Renal cortical epithelial cell (primary cell): ENCODE measurements at places on chromosomes 6 and 20. TPM values are rescaled to one million over a fixed set of nuclear protein-coding genes. Genes with fewer than 3 reads are reported as not detected.

GRCh38 chr20:37526238-37526838 is 1.3 kb downstream of the BLCAP start:
- DNase-seq: peak; percentile 43

DNA sequence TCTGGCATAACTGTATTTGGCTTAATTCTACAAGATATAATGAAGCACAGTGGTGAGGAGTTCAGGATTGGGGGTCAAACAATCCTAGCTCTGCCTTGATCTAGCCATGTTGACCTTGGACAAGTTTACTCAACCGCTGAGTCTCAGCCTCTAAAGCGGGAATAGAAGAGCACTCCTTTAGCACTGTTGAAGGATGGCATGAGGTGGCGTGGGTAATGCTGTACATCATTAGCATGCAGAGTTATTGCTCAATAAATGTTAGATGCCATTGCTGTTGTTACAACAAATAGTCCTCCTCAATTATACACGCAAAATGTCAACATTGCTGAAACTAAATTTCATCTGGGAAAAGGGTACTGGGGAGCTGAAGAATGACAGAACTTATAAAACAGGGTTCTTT is 78.6 kb downstream of the KIF13A start:
- DNase-seq: peak; percentile 33

GRCh38 chr20:23939063-23939462 is 49.5 kb downstream of the GGTLC1 start:
- no peak for DNase-seq

The TMEM170B gene
- 1.1 and 1.6 TPM in 2 replicates for total RNA-seq

The MATN4 gene
- total RNA-seq: not detected in 2 replicates
